ENCODE measurements at places on chromosomes 13 and 19.

DNA sequence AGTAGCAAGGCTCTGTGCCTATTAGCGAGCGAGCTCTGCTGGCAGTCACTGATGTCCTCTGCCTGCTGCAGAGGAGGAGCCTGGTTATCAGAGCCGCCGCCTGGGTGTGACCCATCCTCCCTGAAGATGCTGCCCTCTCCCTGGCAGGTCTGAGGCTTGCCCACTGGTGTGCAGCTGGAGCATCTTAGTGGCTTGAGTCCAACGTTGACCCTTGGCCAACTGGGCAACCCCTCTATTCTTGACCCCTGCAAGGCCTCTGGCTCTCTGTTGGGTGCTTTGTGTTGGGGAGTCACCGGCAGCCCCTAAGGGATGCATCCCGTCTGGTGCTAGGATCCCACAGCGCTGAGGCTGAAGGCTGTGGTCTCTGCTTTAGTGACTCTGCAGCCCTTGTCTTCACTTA is 277.9 kb upstream of the SOX1 start:
- DNase-seq: no peak

- no peak for DNase-seq
Observed at GRCh38 chr19:10858204-10858828, 10.1 kb downstream of the C19orf38 start.

DNA sequence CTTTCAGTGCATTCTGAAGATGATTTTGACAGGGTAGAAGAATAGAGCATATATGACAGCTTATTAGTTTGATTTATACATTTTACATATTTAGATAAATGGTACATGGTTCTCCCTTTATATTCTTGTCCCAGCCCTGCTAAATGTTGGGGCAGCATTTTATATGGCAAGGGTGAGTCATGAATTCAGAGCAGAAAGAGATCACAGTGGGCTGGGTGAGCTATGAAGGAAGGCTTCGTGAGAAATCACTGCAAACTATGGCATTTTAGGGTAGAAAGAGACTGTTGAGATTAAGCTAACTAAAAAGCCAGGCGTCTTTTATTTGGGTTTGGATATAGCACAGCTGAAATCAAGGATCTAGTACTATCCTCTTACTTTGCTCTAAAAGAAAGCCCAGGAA is 23.9 kb upstream of the METTL21C start:
- DNase-seq: no peak

- no peak for DNase-seq
Observed at GRCh38 chr13:109408591-109409382, 377.6 kb downstream of the IRS2 start.

DNA sequence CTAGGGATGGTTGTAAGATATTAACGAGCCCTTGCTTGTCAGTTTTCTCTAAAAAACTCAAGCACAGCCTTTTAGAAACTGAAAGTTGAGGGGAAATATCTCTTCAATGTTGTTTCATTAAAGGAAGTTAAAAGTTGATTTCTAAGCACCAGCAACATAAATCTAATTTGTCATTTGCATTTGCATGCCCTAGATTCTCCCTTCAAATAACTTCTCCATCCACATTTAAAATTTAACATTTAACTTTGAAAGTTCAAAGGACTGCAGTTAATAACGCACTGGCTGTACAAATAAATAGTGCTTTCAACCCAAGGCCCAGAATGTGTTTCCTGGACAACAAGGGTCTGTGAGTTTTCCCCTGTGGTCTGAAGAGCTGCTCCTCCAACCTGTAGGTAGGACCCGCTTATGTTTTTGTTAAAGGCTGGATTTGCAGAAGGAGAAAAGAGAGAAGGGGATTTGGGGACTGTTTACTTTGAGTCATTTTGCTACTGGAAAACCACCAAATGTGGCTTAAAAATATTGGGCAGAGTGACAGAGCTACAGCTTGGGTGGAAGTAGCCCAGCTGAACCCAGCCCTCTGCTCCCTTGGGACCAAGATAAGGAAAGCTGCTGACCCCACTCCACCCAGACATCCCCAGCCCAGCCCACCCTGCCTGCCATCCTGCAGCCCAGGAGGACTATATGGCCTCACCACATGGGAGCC is 39.8 kb downstream of the TNFRSF19 start:
- no peak for DNase-seq

- no peak for DNase-seq
Observed at GRCh38 chr13:110338441-110339101, 31.5 kb downstream of the COL4A2 start.

DNA sequence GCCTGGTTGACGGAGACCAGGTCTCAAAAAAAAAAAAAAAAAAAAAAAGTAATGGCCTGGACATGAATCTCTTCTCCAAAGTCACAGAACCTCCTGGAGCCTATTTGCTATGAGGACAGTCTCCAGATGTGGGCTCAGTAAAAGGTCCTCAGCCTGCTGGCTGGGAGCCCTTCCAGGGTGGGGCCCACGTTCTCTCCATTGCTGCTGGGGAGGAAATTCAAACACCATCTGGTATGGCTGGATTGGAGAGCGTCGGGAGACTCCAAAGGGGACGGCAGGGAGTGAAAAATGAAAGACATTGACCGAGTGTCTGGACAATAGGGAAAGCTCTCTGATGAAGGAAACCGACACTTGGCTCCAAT is 1.3 kb upstream of the PBX4 start:
- DNase-seq: no peak

DNA sequence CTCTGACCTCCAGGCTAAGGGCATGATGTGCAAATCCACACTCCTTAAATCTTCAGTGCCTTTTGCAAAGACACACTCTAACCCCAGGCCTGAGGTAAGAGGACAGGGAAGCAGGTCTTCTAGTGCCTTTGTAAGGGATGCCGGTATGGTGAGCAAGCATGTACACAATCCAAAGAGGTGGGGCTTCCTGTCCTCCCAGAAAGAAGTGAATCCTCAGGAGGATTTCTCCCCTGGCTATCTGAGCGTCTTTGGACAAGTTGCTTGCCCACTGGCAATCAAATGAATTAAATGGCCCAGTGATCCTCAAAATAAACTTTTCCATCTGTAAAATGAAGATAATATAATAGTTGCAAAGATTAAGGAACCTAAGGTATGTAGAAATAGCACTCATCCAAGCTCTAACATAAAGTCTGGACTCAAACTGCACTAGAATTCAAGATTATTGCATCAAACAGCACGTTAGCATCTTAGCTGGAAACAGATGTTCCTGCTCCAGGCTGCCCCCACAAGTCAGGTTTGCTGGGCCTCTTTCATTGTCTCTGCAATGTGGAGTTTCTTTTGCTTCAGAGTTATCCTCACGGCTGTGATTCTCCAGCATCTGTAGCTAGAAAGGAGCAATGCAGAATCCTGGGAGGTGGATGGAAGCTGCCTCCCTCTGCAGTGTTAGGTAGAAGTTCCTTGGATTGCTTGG is 249.6 kb downstream of the TSHZ3 start:
- DNase-seq: no peak

DNA sequence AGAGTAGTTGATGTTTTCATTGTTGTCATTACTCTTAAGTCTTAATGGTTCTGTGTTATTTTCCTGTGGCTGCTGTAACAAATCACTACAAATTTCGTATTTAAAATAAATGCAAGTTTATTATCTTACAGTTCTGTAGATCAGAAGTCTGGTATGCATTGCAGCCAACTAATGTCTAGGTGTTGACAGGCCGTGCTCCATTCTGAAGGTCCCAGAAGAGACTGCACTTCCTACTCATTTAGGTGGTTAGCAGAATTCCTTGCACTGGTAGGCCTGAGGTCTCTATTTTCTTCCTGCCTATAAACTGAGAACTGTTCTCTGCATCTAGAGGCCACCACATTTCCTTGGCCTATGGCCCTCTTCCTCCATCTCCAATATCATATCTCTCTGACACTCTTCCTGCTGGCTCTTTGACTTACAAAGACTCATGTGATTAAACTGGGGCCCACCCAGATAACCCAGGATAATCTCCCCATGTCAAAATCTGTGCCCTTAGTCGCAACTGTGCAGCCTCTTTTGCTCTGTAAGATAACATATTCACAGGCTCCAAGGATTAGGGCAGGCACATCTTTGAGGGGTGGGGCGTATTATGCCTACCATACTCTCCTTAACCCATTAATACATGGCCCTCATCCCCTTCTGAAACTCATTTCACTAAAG is 468.4 kb downstream of the FOXO1 start:
- no peak for DNase-seq

DNA sequence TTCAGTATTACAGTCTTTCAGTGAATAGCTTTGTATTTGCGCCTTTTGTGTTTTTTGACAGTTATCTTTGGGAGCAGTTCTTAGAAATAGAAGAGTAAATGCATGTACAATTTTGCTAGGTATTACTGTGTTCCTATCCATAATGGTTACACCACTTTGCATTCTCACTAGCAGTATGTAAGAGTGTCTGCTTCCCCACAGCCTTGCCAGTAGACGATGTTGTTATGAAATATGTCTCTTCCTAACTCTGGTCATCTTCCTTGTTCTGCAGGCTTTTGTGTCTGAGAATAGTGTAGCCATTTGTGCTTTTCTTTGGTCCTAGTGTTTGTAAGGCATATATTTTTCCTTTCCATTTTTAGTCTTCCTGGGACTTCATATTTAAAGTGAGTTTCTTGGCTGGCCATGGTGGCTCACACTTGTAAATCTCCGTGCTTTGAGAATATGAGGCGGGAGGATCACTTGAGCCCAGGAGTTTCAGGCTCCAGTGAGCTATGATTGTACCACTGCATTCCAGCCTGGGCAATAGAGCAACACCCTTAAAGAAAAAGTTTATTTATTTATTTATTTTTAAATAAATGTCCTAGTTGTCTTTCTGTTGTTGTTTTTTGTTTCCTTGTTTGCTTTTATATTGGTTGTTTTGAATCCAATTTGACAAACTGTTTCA is 140.3 kb downstream of the PDS5B start:
- DNase-seq: no peak

DNA sequence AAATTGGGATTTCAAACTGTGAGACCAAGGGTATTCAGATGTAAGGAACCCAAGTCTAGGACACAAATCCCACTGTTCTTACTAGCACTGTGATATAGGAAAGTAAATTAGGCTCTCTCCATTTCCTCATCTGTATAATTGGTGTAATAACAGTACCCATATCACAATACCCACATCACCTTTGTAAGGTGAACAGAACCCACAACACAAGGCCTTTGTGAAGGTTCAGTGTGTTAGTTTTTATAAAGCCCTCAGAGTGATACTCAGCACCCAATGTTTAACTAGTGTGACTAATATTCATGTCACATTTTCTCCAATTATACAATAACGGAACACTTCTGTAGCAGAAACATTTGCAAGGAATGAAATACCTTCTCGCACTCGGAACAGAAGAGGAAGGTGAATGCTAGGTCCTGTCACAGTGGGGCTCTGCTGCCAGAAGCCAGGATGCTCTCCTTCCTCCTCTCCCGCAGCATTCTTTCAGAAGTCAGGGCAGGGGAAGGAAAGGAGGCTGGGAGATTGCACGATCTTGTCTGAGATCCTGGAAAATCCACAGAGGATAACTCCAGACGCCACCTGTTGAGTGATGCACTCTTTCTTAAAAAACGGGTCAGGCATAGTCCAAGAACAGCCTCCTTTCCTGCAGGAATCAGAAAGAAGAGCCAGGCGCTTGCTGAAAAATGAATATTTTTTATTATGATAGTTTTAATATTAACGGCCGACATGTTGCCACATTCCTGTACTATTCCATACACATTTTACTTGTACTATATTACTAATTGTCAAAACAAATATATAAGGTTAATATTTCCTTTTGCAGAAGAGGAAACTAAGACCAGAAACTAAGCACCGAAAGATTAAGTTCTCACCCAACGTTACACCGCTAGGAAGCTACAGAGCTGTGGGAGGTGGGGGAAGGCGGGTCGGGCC is 762 bp downstream of the ZNF45 start:
- DNase-seq: no peak

DNA sequence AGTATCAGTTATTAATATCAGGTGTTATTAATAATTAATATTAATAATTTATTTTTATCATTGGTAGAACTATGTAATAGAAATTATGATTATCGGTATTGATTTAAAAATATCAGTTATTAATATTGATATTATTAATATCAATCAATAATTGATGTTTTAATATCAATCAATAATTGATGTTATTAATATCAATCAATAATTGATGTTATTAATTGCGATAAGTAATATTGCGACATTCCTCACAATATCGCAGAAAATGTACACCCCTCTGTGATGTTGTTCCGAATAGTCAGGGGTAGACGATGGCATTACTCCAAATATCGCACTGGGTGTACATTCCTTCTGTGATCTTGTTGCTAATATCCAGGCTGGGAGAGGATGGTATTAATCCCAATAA is 3.7 kb upstream of the RGCC start:
- DNase-seq: no peak

GRCh38 chr13:111859354-111860230 is 207.4 kb upstream of the SOX1 start:
- DNase-seq: no peak

- no peak for DNase-seq
Observed at GRCh38 chr19:33394006-33394722, 20.7 kb downstream of the CEBPG start.

GRCh38 chr13:41402691-41403511 is 54.4 kb upstream of the RGCC start:
- DNase-seq: no peak

GRCh38 chr13:28658539-28658795 is 463 bp upstream of the POMP start:
- DNase-seq: no peak

DNA sequence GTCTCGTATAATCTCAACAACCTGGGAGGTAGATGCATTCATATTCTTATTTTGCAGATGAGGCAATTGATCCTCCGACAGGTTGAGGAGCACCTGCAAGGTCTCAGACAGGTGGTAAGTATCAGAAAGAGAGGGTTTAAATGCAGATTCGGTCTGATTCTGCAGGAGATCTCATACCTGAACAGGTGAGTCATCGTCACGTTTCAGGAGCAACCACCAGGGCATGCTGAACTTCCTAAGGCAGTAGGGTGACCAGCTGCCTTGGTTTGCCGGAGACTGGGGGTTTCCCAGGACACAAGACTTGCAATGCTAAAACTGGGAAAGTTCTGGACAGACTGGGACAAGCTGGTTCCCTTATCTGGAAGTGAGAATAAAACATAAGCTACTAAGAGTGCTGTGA is 68.8 kb upstream of the TSHZ3 start:
- no peak for DNase-seq

GRCh38 chr19:31168106-31168625 is 181.1 kb downstream of the TSHZ3 start:
- no peak for DNase-seq

DNA sequence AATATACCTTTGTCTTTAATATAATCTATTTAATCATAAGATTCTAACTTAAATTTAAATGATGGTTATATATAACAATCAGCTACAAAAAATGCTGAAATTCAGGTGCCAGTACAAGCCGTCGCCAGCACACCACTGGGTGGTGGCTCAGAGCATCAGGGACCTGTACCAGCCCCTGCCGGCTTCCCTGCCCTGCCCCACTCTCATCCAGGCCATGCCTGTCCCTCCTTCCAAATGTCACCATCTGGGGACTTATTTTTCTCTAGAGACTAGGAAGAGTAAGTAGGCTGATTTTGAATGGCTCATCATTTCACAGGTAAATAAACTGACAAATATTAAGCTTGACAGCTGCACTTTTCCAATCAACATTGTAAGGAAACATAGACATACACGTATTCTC is 1.6 kb downstream of the METTL21C start:
- DNase-seq: no peak

GRCh38 chr13:93589788-93590187 is 363.2 kb downstream of the GPC6 start:
- DNase-seq: no peak

GRCh38 chr19:36547001-36547732 is 19.1 kb upstream of the ZNF260 start:
- DNase-seq: no peak
